Osteocyte (in vitro differentiated cells): ENCODE measurements at places on chromosomes 13 and 19. TPM values are rescaled to one million over a fixed set of nuclear protein-coding genes. Genes with fewer than 3 reads are reported as not detected.

The SBK2 gene
- total RNA-seq = not detected in 2 replicates

The ATP4B gene
- total RNA-seq = not detected in 2 replicates

The LILRA1 gene
- not detected in 2 replicates for total RNA-seq

The NKPD1 gene
- 0.18 and 0.35 TPM in 2 replicates for total RNA-seq

The MUC16 gene
- total RNA-seq = not detected in 2 replicates

The SLC6A16 gene
- total RNA-seq = 5.3 and 6.0 TPM in 2 replicates

The LRG1 gene
- total RNA-seq = not detected in 2 replicates

The SYT5 gene
- not detected in 2 replicates for total RNA-seq

The TGFBR3L gene
- 2.3 and 2.6 TPM in 2 replicates for total RNA-seq

The IFNL1 gene
- not detected in 2 replicates for total RNA-seq
